ENCODE measurements at places on chromosomes 12 and 14.

DNA sequence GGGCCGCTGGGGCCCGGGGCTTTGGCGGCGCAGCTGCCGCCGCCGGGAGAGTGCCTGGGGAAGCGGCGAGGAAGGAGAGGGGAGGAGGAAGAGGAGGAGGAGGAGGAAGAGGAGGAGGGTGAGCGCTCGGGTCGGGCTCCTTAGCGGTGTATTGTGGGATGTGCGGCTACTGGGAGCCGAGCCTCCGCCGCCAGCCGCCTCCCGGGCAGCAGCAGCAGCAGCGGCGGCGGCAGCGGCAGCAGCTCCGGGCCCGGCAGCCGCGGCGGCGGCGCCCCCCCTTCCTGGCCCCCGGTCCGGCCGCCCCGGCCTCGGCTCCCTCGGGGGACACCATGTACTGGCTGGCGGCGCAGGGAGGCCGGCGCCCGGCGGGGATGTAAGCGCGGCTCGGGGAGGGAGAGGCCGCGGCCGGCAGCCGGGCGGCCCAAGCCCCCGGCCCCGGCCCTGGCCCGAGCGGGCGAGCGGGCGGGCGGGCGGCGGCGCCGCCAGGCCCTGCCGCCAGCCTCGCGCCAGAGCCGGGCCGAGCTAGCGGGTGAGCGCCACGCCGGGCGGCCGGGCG is at the start of gene SETD1B:
Gene SETD1B, plus strand, starts transcription at position 149 of the 556 bp plus-strand sequence. CDS start 729 bp downstream, outside the sequence.
- DNase-seq, result peak; percentile 54

GRCh38 chr12:128534906-128535305 is 267.9 kb downstream of the TMEM132C start:
- DNase-seq, result no peak

DNA sequence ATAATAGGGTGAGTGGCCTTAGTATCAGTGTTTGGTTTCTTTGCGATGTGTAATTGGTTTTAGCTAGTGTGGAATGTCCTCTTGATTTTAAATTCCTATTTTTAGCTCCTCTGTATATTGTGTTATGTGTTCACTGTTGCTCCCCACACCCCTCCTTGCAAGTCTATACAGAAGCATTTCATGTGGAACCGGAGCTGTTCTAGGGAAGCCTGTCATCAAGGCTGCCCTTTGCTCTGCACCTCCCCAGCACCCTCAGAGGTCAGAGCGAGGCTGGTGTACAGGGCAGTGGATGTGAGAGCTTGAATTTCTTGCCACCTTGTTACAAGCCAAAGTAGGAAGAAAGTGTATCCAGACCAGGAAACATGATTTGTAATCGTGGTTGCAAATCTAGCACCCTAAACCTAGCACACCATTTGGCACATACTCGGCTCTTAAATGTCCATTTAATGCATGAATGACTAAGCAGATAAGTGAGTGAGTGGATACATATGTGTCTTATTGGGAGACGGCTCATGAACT is 376.8 kb downstream of the RGS6 start:
- DNase-seq, result peak; percentile 23

GRCh38 chr14:91831337-91831736 is 36.0 kb downstream of the TC2N start:
- no peak for DNase-seq

DNA sequence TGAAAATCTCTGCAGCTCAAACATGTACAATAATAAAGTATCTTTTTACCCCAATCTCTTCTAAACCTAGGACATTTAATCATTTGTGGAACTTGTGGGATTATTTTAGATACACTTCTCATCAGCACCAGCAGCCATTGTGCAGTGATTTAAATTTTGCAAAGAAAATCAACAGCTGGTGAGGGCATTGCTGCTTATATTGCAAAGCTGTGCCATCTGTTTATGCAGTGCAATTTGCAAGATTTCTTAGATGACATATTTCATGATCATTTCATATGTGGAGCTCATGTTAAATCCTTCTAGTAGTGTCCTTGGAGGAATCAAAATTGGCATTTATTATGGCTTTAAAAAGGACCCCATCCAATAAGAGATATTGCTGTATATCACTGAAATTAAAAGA is 320.7 kb downstream of the BTG1 start:
- DNase-seq, result no peak

Measured in nephron progenitor cell (in vitro differentiated cells).